Naive thymus-derived CD4-positive, alpha-beta T cell (primary cell): ENCODE measurements at places on chromosomes 7 and 10.

GRCh38 chr10:44510379-44511115, 125.7 kb upstream of the CXCL12 start:
- DNase-seq = no peak

DNA sequence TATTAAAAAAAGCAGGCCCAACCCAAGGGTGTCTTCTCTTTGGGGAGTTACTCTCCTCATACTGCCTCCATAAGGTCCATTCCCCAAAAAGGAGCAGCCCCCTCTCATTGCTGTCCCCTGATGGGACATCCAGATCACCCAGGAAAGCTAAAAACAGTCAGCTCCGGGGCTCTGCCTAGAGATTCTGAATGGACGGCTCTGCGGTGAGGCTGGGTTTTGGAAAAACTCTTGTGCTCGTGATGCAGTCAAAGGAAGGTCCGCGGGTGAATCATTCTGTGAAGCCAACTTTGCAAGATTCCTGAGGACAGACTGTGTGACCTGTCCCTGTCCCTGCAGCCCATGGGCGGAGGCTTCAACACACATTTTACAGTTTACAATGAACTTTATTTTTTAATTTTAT, 351.5 kb downstream of the TYW1 start:
- DNase-seq = no peak

- no peak for DNase-seq
Measured at GRCh38 chr7:24572016-24572392, 1.2 kb upstream of the PALS2 start.

- DNase-seq = no peak
Measured at GRCh38 chr7:44703921-44704320, 44.7 kb upstream of the ZMIZ2 start.

DNA sequence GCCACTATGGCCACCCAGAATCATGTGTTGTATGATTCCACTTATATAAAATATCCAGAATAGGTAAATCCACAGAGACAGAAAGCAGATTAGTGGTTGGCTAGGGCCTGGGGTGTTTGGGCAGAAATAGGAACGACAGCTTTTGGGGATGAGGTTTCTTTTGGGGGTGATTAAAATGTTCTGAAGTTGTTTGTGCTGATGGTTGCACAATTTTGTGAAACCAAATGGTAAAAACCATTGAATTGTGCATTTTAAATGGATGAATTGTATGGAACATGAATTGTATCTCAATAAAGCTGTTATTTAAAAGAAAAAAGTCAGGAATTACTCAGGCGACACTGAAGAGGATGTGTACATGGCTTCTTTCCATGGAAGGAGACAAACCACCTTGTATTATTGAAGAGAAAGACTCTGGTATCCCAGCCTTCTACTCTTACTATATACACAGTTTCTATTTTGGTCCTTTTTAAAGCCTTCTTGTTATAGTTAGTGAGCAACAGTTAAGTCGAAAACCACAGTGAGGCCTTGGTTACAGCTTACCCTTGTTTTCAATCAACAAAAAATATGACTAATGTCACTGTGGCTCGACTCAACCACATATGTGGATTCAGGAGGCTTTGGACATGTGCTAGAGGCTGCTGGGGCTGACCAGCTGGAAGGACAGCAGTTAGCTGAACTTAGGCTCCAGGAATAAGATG, 57.1 kb upstream of the KMT2E start:
- DNase-seq = no peak

- DNase-seq = no peak
Measured at GRCh38 chr10:102668326-102669107, 24.2 kb downstream of the TRIM8 start.

- no peak for DNase-seq
Measured at GRCh38 chr7:127337581-127337980, 54.9 kb downstream of the ZNF800 start.

- no peak for DNase-seq
Measured at GRCh38 chr10:14439451-14440259, 108.9 kb upstream of the FRMD4A start.

- no peak for DNase-seq
Measured at GRCh38 chr7:102890292-102890970, 22.4 kb upstream of the LRRC17 start.
